ENCODE measurements at places on chromosomes 4 and X. TPM values are rescaled to one million over a fixed set of nuclear protein-coding genes. Genes with fewer than 3 reads are reported as not detected.

Gene SULT1B1
- 0.23 TPM for total RNA-seq

Gene CXorf65
- total RNA-seq = 17.9 TPM

Gene RBM46
- not detected for total RNA-seq

Gene SRD5A3
- total RNA-seq = 27.4 TPM

Gene KIAA0232
- 16.7 TPM for total RNA-seq

Data from activated CD4-positive, alpha-beta T cell treated with anti-CD3 and anti-CD28 coated beads, Interleukin-2, amount 10 ng/mL, durations not matched to agents 24 days and 14 days (primary cell).